ENCODE measurements at places on chromosomes 16 and 17. TPM values are rescaled to one million over a fixed set of nuclear protein-coding genes. Genes with fewer than 3 reads are reported as not detected.

The HID1 gene
- 32.1 TPM for total RNA-seq

The BLTP2 gene
- total RNA-seq: 161 TPM

The CCL1 gene
- not detected for total RNA-seq

The CDC6 gene
- total RNA-seq: 37.8 TPM

The ZG16B gene
- 23.4 TPM for total RNA-seq

The ANKRD40CL gene
- not detected for total RNA-seq

DNA sequence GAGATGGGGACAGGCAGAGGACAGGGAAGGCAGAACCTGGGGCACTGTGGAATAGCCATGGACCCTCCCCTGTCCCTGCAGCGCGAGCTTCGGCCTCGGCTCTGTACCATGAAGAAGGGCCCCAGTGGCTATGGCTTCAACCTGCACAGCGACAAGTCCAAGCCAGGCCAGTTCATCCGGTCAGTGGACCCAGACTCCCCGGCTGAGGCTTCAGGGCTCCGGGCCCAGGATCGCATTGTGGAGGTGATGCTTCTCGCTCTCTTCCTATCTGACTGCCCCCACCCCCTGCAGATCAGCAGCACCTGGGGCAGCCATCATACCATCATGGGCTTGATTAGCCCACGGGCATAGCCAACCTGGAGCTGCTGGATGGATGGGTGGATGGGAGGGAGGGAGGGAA lies 13.5 kb downstream of the NHERF1 start:
- peaks cover 44% of the 10 kb centered on the region for H3K4me1 ChIP-seq
- DNase-seq: no peak
- H3K27ac ChIP-seq: no peak overlapping the region
- no peaks in the 10 kb centered on the region for H3K27me3 ChIP-seq
- no peak overlapping the region for H3K4me3 ChIP-seq

GRCh38 chr17:75610103-75610984 lies 22.7 kb downstream of the MYO15B start:
- DNase-seq: no peak
- H3K4me3 ChIP-seq: no peak overlapping the region
- no peak overlapping the region for H3K27ac ChIP-seq
- H3K4me1 ChIP-seq: peaks cover 16% of the 10 kb centered on the region
- H3K27me3 ChIP-seq: no peaks in the 10 kb centered on the region

- no peaks in the 10 kb centered on the region for H3K4me1 ChIP-seq
- no peak for DNase-seq
- no peaks in the 10 kb centered on the region for H3K27me3 ChIP-seq
These were observed 20.1 kb downstream of the CCDC102A start for GRCh38 chr16:57516176-57516725.

DNA sequence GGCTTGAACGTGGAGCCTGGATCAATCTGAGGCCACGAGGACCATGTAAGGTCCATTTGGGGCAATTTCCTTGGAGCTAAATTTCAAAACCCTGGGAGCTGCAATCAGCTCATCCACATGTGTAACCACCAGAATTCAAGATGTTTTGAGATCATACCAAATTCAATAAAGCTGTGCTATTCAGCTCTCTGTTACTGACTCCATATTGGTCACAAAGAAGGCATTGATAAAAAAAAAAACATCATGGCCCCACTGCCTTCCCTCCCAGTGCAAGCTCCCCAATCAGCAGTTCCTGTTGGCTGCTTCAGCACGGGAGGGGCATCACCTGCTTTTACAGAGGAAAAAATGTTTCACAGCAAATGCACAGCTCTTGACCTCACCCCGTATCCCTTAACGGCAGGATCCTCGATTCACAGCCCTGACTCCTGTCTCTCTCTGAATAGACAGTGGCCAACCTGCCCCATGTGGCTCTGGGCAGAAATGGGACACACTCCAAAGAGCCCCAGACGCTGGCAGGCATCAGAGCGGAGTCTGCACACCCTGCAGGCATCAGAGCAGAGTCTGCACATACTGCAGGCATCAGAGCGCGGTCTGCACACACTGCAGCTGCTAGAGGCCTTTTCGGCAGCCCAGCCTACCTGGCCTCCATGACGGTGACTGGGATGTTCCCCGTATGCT lies 37.1 kb downstream of the FANCA start:
- no peaks in the 10 kb centered on the region for H3K27me3 ChIP-seq
- no peaks in the 10 kb centered on the region for H3K4me1 ChIP-seq
- no peak overlapping the region for H3K27ac ChIP-seq
- 0 out of 2 replicates have a peak, but pooled peaks cover 3% of the 10 kb centered on the region for H3K36me3 ChIP-seq

DNA sequence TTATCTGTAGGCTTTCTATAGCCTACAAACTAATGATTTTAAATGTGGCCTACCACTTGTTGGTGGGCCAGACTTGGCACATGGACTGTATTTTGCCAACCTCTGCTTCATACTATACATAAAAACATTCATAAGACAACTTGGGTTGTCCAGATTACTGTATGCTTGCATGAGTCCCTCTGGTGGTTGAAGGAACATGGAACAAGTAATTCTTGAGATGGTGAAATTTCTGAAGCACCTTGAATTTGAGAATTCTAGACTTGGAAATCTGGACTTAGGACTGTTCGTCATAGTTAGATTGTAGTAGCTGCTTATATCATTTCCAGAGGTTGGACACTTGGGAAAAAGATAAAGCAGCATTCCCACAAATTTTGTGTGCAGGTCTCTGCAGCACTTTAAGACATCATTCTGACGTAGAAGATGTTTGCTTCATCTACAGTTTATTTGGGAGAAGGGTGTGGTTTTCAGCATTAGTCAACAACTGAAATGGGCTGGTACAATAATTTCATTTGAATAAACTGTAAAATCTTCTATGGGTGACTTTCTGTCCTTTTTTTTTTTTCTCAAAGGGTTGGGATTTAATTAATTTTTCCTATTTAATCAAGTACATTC lies 31.2 kb downstream of the NFATC3 start:
- DNase-seq: no peak
- no peak overlapping the region for H3K27ac ChIP-seq
- no peaks in the 10 kb centered on the region for H3K36me3 ChIP-seq
- no peaks in the 10 kb centered on the region for H3K4me1 ChIP-seq
- no peaks in the 10 kb centered on the region for H3K27me3 ChIP-seq
- no peak overlapping the region for H3K4me3 ChIP-seq

DNA sequence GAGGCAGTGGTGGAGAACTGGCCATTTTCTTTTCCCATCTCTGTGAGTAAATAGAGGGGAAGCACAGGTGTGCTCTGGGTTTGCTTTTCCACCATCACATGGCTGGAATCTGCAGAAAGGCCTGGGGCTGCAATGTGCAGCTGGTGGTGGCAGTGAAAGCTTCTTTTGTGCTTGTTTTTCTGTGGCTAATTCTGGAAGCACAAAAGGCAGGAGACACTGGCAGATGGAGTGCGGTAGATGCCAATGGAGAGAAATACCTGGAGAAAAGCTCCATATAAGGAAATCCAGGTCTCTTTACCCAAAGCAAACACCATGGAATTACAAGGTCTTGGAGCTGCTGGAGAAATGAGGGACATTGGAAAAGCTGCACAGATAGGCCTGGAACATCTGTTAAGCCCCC lies 146.9 kb downstream of the HAPSTR1 start:
- DNase-seq: no peak
- peaks cover 49% of the 10 kb centered on the region for H3K27me3 ChIP-seq
- H3K4me1 ChIP-seq: no peaks in the 10 kb centered on the region
- no peak overlapping the region for H3K4me3 ChIP-seq

DNA sequence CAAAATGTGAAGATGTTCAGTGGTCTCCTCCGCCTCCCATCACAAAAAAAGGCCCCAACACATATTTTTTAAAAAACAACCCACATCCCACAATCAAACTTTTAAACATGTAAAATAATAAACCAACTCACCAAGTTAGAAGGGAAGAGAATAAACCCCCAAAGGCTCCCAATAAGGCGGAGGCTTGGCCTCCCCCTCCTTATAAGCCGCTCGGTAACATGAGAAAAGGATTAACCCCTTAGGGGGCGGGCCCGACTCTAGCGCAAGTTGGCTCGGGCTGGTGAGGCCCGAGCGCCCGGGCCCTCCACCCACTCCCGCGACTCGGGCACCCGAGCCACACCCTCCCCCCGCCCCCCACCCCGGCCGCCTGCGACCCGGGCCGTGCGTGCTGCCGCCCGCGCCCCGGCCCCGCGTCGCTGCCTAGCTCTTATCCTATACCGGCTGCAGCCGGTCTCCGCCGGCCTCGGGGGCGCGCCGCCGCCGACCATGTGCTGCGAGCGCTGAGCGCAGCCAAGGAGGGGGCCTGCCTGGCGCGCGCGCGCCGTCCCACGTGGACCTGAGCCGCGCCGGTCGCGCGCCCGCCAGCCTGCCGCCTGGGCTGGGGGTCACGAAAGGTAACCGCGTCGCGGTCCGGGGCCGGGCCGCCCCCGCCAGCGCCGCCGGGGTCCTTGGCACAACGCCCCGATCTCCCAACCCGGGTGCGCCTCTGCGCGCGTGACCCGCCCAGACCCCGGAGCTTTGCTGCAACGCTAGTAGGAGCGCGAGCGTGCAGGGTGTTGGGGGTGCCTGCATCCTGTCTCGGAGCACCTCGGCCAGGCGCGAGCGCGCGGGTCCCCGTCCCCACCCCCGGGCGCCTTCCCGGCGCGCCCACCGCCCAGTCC lies at the start of the genes ARSG and SLC16A6:
ARSG (plus strand) TSS at position 541 of the 881 bp plus-strand sequence. CDS start 15,999 bp downstream, outside the sequence.
SLC16A6 (minus strand) TSS at position 173 of the 881 bp plus-strand sequence. CDS start 12,807 bp downstream, outside the sequence.
- H3K4me1 ChIP-seq: peaks cover 20% of the 10 kb centered on the region
- H3K4me3 ChIP-seq: peak within 1 kb of the TSS; percentile 76
- no peaks in the 10 kb centered on the region for H3K27me3 ChIP-seq
- no peaks in the 10 kb centered on the region for H3K36me3 ChIP-seq

GRCh38 chr17:56786989-56787482 lies 46.7 kb downstream of the C17orf67 start:
- H3K27ac ChIP-seq: peak overlapping the region; percentile 85
- H3K36me3 ChIP-seq: no peaks in the 10 kb centered on the region
- H3K4me1 ChIP-seq: peaks cover 40% of the 10 kb centered on the region
- no peak overlapping the region for H3K4me3 ChIP-seq

DNA sequence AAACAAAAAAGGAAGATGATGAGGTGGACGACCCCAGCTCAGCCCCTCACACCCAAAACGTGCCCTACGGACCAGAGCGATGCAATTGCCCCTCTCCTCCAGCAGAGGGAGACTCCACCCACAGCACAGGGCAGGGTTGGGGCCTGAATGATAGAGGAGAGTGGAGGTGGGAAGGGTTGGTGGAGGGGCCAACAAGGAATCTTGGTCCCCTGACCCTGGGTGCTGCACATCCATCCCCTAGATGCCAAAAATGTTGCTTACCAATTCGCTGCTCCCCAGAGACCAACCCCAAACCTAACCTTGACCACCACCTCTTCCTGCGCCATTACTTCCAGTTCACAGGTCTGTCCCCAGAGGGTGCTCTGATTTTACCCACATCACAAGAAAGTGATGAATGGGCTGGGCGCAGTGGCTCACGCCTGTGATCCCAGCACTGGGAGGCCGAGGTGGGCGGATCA lies 12.9 kb downstream of the P2RX5 start:
- H3K4me3 ChIP-seq: no peak overlapping the region
- no peaks in the 10 kb centered on the region for H3K27me3 ChIP-seq
- H3K36me3 ChIP-seq: no peaks in the 10 kb centered on the region
- DNase-seq: no peak
- H3K27ac ChIP-seq: no peak overlapping the region

- H3K27ac ChIP-seq: no peak overlapping the region
- DNase-seq: no peak
- H3K4me1 ChIP-seq: peaks cover 17% of the 10 kb centered on the region
- H3K36me3 ChIP-seq: peaks cover 15% of the 10 kb centered on the region
These were observed 2.1 kb upstream of the ZNF267 start for GRCh38 chr16:31871510-31871909.

DNA sequence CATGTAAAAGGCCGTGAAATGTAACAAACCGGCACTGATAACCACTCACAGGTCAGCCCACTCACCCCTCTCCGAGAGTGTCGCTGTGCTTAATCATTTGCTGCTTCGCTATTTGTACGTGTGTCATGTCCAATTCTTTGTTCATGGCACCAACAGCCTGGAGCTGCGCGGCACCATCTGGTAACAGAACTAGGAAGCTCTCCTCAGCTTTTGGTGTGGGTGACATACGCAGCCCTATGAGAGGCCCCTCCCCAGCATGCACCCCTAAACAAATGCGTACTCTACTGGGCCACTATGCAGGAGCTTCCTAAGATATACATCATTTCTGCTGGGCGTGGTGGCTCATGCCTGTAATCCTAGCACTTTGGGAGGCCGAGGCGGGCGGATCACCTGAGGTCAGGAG lies 2.3 kb upstream of the PECAM1 start:
- peak overlapping the region; percentile 94 for H3K27ac ChIP-seq
- H3K27me3 ChIP-seq: no peaks in the 10 kb centered on the region
- H3K4me3 ChIP-seq: no peak overlapping the region
- H3K36me3 ChIP-seq: peaks cover 80% of the 10 kb centered on the region
- DNase-seq: no peak

- no peak overlapping the region for H3K27ac ChIP-seq
- no peak overlapping the region for H3K4me3 ChIP-seq
- H3K36me3 ChIP-seq: no peaks in the 10 kb centered on the region
- H3K4me1 ChIP-seq: no peaks in the 10 kb centered on the region
These were observed 53.6 kb upstream of the TBX2 start for GRCh38 chr17:61345825-61346666.

GRCh38 chr17:78544881-78545755 lies 32.1 kb downstream of the DNAH17 start:
- DNase-seq: no peak
- H3K4me3 ChIP-seq: no peak overlapping the region
- H3K36me3 ChIP-seq: no peaks in the 10 kb centered on the region
- no peaks in the 10 kb centered on the region for H3K27me3 ChIP-seq
- H3K27ac ChIP-seq: no peak overlapping the region

DNA sequence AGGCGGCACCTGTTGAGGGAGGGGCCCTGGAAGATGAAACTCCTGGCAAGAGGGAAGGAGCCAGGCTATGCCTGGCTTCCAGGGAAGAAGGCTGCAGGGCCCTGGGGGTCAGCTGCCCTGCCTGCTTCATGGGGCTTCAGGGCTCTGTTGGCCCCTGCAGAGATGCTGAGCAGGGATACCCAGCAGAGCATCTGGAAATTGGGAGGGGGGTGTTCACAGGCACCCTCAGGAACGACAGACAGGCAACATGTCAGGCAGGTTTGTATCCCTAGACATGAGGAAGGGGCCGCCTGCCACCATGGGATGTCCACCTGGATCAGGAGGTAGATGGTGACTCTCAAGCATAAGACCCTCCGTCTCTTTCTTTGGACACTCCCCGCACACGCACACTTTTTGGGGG lies 13.8 kb upstream of the ZNF423 start:
- H3K27ac ChIP-seq: no peak overlapping the region
- no peak for DNase-seq
- no peak overlapping the region for H3K4me3 ChIP-seq
- H3K36me3 ChIP-seq: no peaks in the 10 kb centered on the region
- no peaks in the 10 kb centered on the region for H3K4me1 ChIP-seq
- H3K27me3 ChIP-seq: peaks cover 89% of the 10 kb centered on the region

- no peak overlapping the region for H3K27ac ChIP-seq
These were observed 140.7 kb downstream of the C16orf78 start for GRCh38 chr16:49514073-49514980.

DNA sequence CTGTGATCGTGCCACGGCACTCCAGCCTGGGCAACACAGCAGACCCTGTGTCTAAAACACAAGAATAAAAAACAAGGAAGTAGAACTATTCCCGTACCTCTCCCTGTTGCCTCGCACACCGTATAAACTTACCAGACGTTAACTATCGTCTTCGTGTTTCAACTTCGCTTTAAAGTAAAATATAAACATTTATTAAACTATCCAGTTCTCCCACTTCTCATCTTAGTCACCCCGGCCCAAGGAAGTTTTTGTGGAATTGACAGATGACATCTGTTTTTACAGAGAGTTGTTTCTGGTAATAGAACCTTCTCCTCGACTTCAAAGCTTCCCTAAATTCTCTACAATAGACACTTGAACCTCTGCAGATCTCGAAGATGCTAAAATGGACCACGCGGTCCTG lies 83.1 kb downstream of the NXN start:
- H3K36me3 ChIP-seq: no peaks in the 10 kb centered on the region
- H3K27ac ChIP-seq: no peak overlapping the region
- H3K4me3 ChIP-seq: no peak overlapping the region
- no peak for DNase-seq
- H3K27me3 ChIP-seq: no peaks in the 10 kb centered on the region
